ENCODE measurements at places on chromosomes 1 and 21.
A peak's percentile ranks its signal among the peaks of the same experiment; 100 is the strongest.

- no peak for DNase-seq
Measured at GRCh38 chr1:68918563-68918962, 421.7 kb upstream of the DEPDC1 start.

- DNase-seq, result peak; percentile 21
Measured at GRCh38 chr1:180765151-180765550, 133.3 kb downstream of the XPR1 start.

DNA sequence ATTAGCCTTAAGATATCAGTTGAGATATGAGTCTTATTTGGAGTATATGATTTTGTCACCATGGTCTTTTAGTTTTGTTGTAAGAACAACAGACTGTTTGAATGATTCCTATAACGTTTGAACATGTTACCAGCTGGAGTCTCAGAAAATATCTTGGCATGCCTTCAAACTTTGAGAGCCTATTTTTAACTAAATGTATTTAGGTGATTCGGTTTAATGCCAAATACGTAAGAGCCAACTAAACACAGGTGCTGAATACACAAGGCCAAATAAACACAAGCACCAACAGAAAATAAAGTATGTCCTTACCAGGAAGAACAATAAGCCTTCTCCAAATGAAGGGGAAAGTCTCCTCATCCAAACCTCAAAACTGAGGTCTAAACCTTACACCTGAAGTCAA lies 48.6 kb downstream of the PRKACB start:
- no peak for DNase-seq

DNA sequence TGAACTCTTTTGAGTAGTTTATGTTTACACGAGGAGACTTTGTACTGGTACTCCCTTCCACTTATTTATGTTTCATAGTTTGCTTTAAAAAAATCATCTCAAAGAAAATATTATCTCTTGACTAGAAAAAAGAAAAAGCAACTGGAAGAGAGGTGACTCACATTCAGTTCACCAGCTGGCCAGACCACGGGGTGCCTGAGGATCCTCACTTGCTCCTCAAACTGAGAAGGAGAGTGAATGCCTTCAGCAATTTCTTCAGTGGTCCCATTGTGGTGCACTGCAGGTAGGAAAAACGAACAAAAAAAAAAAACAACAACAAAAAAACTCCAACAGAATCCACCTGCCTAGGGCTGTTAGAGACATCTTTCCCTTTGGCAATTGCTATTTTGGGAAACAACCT lies 102.9 kb downstream of the PTPRC start:
- DNase-seq, result peak; percentile 35

- DNase-seq, result no peak
Measured at GRCh38 chr1:172781513-172782140, 122.7 kb downstream of the FASLG start.

- peak; percentile 40 for DNase-seq
Measured at GRCh38 chr1:37574834-37575480, 18.2 kb downstream of the DNALI1 start.

DNA sequence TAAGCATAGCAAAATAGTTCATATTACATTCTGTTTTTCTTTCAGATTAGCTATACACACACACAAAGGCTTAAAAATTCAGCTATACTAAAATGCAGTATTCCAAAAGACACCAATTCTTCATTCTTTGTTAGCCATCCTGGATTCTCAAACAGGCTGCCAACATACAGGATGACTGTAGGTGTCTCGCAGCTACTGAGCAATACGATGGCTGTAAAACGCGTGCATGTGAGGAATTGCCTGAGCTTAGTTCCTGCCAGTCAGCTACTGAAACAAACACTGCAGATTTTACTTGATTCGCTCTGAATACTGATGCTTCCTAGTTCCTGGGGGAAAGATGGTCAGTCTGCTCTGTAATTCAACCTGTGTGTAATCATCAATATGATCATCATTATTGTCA lies 24.7 kb upstream of the HMGN1 start:
- DNase-seq, result peak; percentile 34

DNA sequence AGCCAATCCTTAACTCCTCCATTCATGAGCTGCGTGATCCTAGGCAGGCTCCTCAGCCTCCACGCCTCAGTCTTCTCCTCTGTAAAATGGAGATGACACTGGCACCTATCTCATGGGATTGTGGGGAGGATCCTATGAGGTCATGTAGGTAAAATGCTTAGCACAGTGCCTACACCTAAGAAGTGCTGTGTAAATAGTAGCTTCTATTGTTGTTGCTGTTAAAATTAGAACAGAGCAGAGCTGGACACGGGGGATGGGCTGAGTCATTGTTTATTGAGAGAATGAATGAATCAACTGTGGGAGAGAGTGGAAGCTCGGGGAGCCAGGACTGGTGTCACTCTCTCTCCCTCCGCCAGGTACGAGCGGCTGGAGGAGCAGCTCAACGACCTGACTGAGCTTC lies 43.0 kb downstream of the TMCC2 start:
- DNase-seq, result no peak

DNA sequence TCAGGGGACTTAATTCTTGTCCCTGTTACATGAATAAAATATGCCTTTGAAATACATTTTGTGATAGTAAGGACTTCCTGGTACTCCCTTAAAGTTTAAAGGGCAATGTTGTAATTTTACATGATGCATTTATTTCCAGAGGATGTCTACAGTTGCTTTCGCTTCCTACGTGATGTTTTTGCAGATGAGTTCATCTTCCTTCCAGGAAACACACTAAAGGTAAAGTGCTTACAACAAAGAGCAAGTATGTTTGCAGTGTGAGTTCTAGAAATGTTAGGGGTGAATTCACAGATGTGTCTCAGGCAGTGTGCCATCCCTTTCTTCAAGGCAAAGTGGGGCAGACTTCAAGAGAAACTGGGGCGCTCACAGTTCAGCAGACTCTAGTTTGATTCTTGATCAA lies 31.2 kb downstream of the GNPAT start:
- no peak for DNase-seq

- DNase-seq, result peak; percentile 45
Measured at GRCh38 chr21:40819071-40819900, 27.7 kb downstream of the DSCAM start.

GRCh38 chr1:187121661-187122060 lies 292.9 kb downstream of the PLA2G4A start:
- DNase-seq, result no peak

DNA sequence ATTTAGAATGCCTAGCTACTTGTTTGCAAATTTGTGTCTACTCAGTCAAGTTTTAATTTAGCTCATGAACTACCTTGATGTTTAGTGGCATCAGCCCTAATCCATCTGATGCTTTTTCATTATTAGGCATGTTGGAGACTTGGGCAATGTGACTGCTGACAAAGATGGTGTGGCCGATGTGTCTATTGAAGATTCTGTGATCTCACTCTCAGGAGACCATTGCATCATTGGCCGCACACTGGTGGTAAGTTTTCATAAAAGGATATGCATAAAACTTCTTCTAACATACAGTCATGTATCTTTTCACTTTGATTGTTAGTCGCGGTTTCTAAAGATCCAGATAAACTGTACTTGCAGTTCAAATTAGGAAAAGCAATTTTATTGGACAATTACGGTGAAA lies 7.6 kb downstream of the SOD1 start:
- DNase-seq, result no peak

DNA sequence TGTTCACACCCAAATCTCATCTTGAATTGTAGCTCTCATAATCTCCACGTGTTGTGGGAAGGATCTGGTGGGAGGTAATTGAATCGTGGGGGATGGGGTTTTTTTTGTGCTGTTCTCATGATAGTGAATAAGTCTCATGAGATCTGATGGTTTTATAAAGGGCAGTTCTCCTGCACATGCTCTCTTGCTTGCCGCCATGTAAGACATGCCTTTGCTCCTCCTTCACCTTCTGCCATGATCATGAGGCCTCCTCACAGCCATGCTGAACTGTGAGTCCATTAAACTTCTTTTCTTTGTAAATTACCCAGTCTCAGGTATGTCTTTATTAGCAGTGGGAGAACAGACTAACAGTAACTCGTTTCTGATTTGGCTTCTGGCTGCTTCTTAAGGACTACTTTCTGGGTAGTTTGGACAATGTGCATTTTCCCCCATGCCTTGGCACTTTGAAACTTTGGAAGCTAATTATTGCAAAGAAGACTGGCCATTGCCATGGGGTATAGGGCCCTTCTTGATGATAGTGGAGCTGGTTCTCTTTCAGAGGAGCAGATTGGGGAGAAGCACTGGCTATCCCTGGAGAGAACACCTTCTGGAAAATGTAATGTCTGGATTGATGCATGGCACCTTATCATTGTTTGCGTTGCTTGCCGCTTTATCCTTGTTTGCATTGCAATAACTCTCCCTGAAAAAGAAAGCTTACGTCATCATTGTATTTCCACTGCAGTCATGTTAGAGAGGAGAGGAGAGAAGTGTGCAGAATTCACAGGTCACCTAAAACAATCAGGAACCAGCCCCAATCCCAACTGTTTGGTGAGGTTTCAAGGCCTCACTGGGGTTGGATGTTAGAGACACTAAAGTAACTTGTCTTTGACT lies 5.9 kb downstream of the CNIH3 start:
- DNase-seq, result no peak

- DNase-seq, result no peak
Measured at GRCh38 chr1:27429029-27429425, 36.6 kb downstream of the GPR3 start.

DNA sequence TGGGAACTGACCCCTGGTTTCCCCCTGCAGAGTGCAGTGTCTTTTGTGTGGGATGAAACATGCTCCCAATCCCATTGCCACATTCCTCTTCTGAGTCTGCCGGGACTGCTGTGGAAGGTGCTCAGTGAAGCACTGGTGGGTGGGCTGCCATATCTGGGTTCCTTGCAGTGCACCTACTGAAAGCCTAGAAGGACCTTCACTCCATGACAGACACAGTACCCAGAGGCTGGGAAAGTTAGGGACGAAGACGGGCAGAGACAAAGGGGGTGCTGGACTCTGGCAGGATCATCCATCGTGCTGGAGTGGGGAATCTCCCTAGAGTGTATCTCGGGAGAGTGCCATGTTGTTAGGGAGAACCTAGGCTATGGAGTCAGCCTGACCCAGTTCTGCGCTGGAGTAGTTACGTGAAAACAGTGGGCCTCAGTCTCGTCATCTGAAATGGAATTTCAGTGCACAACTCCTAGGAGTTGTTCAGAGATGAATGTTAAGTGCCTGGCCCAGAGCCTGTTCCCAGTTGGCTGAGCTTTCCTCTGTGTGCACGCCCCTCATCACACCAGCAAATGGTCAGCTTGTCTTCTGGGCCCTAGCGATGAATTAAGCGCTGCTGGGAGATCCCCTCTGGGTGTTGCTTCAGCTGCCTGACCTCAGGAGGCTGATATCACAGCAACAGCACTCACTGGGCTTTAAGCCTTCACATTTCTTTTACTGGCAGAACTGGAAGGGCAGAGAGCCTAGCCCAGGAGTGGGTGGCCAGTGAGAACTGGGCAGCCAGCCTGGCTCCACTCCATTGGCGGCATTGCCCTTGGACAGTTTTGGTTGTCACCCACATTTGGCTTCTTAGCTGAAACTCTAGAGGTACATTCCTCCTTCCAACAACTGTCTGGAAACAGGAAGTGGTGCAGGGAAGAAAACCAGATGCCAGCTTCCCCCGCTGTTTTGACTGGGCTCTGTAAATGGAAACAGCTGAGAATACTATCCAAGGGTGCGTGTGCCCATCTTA lies 479.8 kb upstream of the VAMP3 start:
- peak; percentile 72 for DNase-seq

DNA sequence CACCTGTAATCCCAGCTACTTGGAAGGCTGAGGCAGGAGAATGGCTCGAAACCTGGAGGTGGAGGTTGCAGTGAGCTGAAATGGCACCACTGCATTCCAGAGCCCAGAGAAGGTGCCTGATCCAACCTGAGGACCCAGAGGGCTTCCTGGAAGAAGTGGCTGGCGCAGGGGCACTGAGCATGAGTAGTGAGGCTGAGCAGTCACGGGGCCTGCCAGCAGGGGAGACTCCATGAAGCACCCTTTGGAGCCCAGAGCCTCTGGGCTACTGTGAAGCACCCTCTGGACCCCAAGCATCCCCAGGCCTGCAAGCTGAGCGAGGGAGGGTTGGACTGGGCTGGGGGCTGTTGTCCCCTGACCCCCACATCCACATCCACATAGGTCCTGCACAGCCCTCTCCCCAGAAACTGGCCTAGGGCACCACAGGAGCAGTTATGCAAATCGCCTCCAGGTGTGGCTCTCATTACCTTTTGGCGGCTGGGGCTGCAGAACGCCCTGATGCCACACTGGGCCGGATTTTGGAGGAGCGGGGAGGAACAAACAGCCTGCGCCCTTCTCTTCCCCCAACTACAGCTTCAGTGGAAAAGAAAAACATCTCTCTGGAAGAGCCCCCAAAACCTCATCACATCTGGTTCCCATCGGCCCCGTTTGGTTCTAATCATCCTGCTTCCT lies 78.2 kb upstream of the TARDBP start:
- no peak for DNase-seq

GRCh38 chr1:87121711-87122163 lies 206.9 kb upstream of the LMO4 start:
- no peak for DNase-seq
